ENCODE measurements at places on chromosomes 13 and 19.

DNA sequence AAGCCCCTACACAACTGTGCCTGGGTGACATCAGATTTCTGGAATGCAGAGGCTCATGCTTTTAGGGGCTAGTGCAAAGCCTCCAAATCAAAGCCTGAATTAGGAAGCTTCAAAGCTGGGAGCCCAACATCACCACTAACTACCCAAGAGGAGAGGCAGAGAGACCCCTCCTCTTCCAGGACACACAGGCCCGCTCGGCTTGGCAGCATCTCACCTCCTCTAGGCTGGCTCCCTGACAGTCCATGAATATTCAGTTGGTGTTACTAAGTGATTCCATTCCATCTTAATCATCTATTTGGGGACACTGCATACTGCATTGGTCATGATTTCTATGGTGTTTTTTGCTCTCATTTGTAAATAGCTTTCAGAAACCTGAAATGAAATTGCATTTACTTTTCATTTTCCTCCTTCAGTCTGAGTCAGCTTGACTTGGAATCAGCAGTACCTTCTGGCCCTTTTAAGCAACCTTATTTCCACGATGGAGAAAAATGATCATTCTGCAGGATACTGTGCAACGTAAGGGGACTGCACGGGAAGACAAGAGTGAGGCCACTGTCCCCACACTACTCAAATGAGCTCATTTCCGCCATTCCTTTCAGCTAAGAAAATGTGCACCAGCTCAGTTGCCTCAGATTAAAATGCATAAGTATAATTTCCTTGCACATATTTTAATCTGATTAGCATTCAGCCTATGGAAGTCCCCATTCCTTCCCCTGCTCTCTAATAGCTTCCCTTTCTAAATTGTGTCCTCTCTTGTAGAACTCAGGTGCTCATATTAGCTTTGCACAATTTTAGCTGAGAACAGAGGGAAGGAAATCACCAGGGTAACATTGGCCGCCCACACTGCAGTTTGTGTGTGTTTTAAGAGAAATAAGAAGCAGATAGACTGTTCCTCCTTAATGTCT is 219.9 kb downstream of the RFC3 start:
- no peak for DNase-seq

DNA sequence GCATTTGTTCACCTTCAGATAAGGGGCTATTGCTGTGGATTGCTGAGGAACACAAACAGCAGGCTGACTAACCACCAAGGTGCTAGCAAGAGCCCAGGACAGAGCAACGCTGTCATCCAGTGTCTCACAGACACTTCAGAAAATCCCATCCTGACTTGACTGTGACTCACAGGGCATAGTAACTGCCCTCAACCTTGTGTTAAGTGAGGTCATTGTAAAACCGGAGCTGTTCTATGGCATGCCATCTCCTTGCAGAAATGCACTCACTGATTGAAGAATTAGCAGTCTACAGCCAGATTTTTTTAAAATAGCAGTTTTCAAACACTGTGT is 51.1 kb downstream of the TNFRSF19 start:
- no peak for DNase-seq

- DNase-seq, result no peak
Measured at GRCh38 chr19:3098141-3098514, 4.0 kb downstream of the GNA11 start.

DNA sequence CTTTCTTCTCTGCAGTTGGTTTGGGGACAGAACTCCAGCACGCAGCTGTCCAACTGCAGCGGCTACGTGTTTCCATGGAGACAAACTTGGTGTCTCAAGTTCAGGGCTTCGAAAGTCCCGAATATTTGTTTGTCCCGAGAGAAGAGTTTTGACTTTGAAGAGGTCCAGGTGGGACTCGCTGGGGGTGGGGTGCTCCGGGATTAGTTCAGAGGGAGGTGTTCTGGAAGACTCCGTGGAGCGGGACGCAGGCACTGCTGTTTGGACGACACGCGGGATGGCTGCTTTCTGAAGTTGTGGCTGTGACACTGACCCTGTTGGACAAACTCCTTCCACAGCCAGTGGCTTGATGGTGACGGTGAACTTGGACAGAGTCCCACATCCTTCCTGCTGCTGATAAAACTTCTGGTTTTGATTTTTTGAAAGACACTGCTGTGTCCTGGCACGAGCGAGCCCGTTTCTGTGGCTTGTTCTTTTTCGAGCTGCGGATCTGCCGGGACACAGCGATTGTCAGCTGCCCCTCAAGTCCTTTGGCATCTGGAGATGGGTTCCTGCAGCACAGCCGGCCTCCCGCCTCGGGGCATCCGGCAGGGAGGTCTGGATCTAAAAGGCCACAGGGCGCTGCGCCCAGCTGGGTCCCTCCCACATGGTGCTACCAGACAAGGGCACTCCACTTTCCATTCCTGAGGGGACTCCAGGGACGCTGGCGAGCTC is 15.9 kb upstream of the RANBP3 start:
- no peak for DNase-seq

DNA sequence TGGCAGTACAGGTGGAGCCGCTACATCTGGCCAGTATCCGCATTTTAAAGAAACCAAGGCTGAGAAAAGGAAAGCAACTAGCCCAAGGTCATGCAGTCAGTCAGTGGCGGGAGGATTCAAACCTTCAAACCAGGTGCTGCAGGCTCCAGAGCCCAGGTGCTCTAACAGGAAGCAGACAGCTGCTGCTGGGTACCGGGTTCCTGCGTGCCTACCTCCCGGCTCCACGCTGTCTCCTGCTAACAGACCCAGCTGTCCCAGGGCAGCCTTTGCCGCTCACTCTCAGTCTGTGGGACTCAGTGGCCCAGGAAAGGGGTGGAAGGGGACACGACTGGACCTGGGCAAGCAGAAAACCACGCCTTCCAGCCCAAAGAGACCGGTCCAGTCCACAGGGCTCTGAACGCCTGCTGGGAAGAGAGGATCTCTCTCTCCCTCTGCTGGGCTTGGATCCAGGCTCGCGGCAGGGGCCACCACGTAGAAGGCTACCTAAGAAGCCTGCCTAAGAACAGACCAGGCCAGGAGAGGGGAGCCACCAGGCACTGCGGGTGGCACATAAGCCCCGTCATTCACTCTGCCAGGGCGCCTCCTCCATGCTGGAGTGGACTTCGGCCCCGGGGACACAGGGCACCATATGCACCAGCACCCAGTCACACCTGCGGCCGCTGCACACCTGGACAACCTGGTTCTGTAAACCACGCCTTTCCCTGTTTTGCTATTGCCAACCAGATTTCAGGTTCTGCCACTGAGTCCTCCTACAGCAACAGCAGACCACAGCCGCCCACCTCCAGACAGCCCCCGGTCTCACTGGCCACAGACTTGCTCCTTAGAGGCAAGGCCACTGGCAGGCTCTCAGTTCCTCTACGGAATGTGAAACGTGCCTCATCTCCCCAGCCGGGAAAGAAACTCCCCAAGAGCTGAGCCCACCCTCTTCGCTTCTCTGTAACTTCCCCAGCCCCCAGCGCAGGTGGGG is 4.6 kb downstream of the DAPK3 start:
- no peak for DNase-seq

GRCh38 chr19:35975608-35976214 is 19.3 kb upstream of the SDHAF1 start:
- peak; percentile 84 for DNase-seq

Data from iPS-NIHi11 (cell line).